ENCODE measurements at places on chromosomes 2 and 18.

GRCh38 chr2:174438146-174438886 is 42.8 kb downstream of the SCRN3 start:
- no peak for DNase-seq

DNA sequence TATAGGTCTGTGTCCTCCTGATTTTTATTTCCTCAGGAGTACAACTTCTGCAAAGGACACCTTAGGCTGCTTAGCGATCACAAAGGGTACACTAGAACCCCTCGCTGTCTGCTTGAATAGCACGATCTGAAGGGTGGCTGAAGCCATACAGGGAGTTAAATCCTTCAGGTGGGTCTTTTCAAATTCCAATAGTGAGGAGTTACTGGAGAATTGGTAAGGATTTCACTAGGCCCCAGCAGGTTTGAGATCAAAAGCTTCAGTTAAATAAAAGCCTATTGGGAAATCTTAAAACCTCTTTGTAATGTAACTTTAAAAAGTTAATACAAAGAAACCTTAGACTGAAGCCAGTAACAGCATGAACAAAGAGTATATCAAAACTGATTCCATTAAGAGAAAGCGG is 613.1 kb downstream of the ZEB2 start:
- DNase-seq: no peak

GRCh38 chr2:188789951-188790350 is 184.2 kb upstream of the COL3A1 start:
- DNase-seq: no peak

- DNase-seq: no peak
Observed at GRCh38 chr18:25187521-25188192, 164.3 kb downstream of the ZNF521 start.

Data from T-cell (primary cell).